ENCODE measurements at places on chromosomes 11 and 22.

- peak overlapping the region; percentile 4 for H3K27ac ChIP-seq
- no peak overlapping the region for H3K4me3 ChIP-seq
- peaks cover 10% of the 10 kb centered on the region for H3K27me3 ChIP-seq
- H3K4me1 ChIP-seq = peaks cover 2% of the 10 kb centered on the region
- no peak for DNase-seq
- no peaks in the 10 kb centered on the region for H3K36me3 ChIP-seq
Measured at GRCh38 chr11:122154227-122154626, 38.2 kb upstream of the BLID start.

GRCh38 chr22:50470491-50470890 is 4.3 kb downstream of the SBF1 start:
- H3K27ac ChIP-seq = peak overlapping the region; percentile 80
- no peaks in the 10 kb centered on the region for H3K27me3 ChIP-seq
- H3K36me3 ChIP-seq = peaks cover 28% of the 10 kb centered on the region
- H3K4me3 ChIP-seq = peak overlapping the region; percentile 31

DNA sequence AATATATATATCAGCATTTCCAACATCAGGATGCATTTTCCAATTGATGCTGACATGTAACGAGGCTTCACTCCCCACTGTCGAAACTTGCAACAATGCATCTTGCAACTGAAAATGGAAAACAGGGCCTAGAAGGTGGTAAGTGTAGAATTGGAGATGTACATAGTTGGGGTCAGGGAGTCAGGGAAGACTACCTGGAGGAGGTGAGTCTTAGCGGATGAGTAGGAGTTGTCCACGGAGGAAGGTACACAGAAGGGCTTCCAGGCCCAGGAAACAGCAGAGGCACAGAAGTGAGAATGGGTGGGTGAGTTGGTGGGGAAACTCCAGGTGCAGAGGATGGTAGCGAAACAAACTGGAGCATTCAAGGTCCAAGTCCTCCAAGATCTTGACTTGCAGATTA is 2.0 kb upstream of the GRK2 start:
- no peak overlapping the region for H3K4me3 ChIP-seq
- H3K36me3 ChIP-seq = peaks cover 15% of the 10 kb centered on the region
- H3K4me1 ChIP-seq = peaks cover 62% of the 10 kb centered on the region
- DNase-seq = no peak
- H3K27me3 ChIP-seq = no peaks in the 10 kb centered on the region
- H3K27ac ChIP-seq = peak overlapping the region; percentile 97

DNA sequence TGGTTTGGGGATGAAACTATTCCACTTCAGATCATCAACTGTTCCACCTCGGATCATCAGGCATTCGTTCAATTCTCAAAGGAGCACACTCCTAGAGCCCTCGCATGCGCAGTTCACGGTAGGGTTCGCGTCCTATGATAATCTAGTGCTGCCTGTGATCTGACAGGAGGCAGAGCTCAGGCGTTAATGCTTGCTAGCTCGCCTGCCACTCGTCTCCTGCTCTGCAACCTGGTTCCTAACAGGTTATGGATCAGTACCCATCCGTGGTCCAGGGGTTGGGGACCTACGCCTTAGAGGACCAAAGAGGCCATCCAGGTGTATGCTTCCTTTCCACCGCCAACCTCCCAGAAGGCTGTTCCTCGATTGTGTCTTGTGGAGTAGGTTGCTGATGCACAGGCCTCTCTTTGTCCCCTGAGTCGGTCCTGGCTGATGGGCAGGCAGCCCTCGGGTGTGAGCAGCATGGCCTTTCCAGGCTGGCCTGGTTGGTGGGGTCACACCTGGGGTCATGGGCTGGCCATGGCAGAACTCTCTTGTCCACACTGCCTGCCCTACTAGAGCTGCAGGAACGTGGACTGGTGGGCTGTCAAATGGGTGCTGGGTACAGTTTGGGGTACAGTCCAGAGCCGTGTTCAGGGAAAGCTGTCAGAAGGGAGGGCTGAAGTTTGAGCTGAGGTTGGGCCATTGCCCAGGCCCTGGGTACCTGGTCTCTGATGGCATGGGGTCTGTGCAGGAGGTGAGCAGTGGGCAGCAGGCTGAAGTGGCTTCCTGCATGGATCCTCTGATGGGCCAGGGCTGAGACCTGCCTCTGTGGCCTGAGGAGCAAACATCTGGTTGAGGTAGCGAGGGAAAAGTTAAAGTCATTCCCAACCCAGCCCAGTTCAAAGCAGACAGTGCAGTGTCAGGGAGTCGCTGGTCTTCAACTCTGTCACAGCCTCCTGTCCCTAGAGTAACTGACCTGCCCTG is 11.1 kb downstream of the PRDM11 start:
- H3K27ac ChIP-seq = peak overlapping the region; percentile 85
- H3K4me1 ChIP-seq = peaks cover 93% of the 10 kb centered on the region
- H3K36me3 ChIP-seq = no peaks in the 10 kb centered on the region
- no peak overlapping the region for H3K4me3 ChIP-seq
- H3K27me3 ChIP-seq = no peaks in the 10 kb centered on the region
- no peak for DNase-seq

DNA sequence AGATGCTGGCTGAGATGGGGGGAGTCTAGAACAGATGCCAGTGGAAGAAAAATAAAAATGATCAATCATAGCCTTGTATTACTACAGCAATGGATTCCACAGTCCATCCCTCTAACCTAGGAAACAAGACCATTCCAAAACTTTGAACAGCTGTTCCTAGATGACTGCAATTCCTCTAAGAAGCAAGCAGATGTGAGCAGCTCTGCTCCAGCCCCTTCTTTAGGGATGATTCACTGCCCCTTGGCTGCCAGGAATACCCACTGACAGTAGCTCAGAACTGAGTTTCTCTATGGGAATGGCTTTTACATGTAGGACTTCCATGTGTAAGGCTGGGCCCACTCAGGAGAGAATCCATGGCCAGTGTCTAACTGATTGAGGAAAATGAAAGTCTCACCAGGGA is 943.9 kb downstream of the OPCML start:
- H3K27ac ChIP-seq = no peak overlapping the region
- H3K4me1 ChIP-seq = no peaks in the 10 kb centered on the region
- no peak for DNase-seq
- H3K36me3 ChIP-seq = no peaks in the 10 kb centered on the region
- no peaks in the 10 kb centered on the region for H3K27me3 ChIP-seq

Measured in esophagus squamous epithelium (tissue), 5 donors.